ENCODE measurements at places on chromosomes 16 and 17.

DNA sequence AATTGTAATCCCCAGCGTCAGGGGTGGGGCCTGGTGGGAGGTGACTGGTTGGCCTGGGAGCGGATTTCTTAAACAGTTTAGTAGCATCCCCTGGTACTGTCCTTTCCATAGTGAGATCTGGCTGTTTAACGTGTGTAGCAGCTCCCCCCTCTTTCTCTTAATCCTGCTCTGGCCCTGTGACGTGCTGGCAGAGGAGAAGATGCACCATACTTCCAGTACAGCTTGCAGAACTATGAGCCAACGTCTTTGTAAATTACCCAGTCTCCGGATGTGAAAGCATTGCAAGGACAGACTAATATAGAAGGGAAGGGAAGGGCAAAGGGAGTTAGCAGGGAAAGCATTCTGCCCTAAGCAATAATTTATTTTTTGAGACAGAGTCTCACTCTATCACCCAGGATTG lies 83.9 kb downstream of the RMI2 start:
- no peak for DNase-seq

DNA sequence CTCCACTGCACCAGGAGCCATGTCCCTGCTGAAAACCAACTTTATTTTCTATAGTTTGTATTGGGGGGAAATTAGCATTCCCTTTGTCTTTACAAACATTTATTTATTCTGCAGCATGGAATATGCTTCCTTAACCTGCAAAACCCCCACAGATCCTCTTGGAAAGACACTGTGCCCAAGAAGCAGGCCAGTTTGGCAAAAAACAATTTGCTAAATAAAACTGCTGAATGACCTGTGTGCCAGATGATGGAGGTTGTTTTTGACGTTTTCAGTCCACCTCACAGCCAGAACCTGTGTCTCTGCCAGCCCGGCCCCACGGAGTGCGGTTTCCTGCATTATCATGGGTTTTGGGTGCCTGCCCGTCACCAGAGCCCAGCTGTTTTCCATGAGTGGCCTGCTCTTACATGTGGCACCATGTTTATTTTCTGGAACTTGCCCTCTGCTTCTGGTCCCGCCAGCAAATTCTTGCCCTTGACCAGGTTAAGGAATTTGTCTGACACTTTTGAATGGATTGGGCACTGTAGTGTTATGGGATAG lies 26.4 kb downstream of the ORC6 start:
- no peak for DNase-seq

DNA sequence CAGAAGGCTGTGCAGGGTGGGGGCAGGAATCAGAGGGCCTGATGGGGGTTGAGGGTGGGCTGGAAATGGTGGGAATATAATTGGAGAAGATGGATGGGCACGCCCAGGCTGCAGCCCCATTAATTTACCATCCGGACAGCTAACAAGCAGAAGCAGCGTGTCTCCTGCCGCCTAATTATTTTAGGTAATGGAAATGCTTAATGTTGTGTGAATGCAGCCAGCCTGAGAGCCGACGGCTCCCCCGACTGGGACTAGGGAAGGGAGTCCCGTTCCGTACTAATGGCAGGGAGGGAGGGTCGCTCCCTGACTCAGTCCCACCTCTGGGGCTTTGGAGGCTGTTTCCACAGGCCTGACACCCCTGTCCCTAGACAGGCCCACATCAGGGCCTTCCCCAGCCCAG lies 4.7 kb upstream of the OVCA2 start:
- no peak for DNase-seq

DNA sequence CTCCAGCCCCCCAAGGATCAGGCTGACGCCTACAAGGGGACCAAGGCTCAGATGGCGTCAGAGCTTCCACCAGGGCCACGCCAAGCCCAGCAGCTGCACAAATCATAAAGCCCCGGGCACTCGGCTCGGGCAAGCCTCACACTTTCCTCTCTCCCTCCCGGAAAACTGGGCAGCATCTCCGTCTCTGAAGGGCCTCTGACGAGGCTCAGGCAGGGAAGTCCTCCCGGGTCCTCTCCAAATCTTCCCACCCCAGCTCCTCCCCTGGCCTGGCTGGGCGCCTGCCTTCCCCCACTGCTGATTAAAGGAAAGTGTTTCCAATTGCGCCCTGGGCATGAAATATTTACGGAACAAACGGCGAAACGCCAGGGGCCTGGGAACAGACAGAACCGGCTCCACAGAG lies 38.5 kb downstream of the PIEZO1 start:
- no peak for DNase-seq

DNA sequence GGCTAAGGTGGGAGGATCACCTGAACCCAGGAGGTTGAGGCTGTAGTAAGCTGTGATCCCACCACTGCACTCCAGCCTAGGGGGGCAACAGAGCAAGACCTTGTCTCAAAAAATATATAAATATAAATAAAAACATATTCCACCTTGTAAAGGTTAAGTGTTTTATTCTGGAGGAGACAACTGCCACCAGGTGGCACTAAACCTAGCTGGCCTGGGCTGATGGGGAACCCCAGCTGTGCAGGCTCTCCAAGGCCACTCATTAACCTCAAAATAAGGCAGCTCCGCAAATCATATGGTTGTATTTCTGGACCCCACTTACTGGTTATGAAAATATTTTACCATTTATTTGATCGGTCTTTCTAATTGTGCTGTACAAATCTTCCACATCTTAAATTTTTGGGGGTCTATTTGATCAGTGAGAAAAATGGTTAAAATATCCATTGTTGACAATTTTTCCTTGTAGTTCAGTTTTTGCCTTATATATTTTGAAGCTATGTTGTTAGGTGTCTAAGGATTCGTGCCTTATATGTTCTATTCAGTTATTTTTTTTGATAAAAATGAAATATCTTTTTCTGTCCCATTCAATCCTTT lies 8.5 kb upstream of the ICAM2 start:
- DNase-seq = peak; percentile 67

GRCh38 chr17:74196541-74197317 lies 6.7 kb upstream of the RPL38 start:
- no peak for DNase-seq
